CD4-positive, alpha-beta T cell treated with Interleukin-17A for 1 hour (primary cell): ENCODE measurements at places on chromosomes 4 and X.

DNA sequence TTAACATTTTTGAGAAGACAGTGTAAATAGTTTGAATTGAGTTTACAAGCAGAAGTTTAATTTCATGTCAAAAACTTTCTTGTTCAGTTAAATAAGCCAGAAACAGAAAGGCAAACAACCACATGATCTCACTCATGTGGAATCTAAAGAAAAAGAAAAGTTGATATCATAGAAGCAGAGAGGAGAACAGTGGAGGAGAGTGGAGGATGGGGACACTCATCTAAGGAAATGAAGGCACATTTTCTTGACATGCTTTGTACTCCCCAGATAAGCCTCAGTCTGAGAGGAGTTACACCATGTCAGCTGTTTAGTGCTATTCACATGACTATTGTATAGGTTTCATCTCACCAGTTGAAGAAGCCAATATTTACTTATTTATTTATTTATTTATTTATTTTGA is 13.5 kb downstream of the SNCA start:
- DNase-seq, result no peak

- no peak for DNase-seq
These were observed 1681.9 kb upstream of the ADGRL3 start for GRCh38 chr4:59518005-59518823.

- no peak for DNase-seq
These were observed 833.6 kb downstream of the CCSER1 start for GRCh38 chr4:90960840-90961239.

- no peak for DNase-seq
These were observed 79.9 kb downstream of the AMOT start for GRCh38 chrX:112760697-112761096.

DNA sequence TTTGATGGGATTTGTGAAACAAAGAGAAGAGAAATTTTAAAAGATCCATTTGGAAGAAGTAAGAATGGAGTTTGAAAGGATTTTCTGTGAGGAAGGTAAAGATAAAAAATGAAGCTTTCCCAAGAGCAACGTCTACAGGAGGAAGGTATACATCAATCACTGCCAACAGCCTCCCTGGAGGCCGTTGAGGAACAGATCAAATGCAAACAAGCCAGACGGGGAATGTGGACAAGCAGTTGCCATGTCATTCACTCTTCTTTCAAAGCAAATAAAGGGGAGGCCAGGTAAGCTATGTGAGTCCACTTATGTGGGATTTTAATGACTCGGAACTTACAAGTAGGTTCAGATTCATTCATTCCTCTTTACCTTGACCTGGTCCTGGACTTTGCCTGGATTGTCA is 1020.5 kb upstream of the AGA start:
- no peak for DNase-seq

GRCh38 chr4:181618896-181619295 is 624.3 kb upstream of the TENM3 start:
- no peak for DNase-seq

- no peak for DNase-seq
These were observed 445.5 kb upstream of the NDST3 start for GRCh38 chr4:117588771-117589170.

- no peak for DNase-seq
These were observed 114.6 kb downstream of the RBM47 start for GRCh38 chr4:40515037-40515397.

GRCh38 chrX:3006495-3006894 is at the start of gene ARSH:
TSS of gene ARSH (plus strand) at chrX:3006546. CDS start at chrX:3006613, 67 bp downstream.
- DNase-seq, result no peak

- no peak for DNase-seq
These were observed 127.5 kb upstream of the TLR3 start for GRCh38 chr4:185941461-185941860.

DNA sequence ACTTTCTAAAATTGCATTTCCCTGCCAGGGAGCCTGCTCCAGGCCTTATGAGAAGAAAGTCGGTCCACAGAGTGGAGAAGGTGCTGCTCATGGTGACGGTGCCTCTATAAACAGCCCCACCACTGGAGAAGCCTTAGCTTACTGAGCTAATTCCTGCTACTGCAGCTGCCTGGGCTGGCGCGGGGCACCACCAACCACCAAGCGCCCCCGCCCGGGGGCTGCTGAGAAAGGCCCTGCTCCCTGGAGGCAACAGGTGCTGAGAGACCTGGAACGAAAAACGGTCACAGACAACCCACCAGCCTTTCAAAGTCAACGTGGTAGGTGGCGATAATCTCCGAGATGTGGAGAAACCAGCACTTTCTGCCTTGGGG is 2.9 kb downstream of the HCFC1 start:
- no peak for DNase-seq

- DNase-seq, result no peak
These were observed 55.6 kb downstream of the NKX6-1 start for GRCh38 chr4:84443523-84443922.

- DNase-seq, result peak; percentile 55
These were observed 83.4 kb downstream of the MSN start for GRCh38 chrX:65750674-65751469.

- DNase-seq, result no peak
These were observed 17.0 kb downstream of the GPAT3 start for GRCh38 chr4:83552924-83553323.

GRCh38 chr4:189200353-189200752 is 740.3 kb upstream of the FRG1 start:
- no peak for DNase-seq

- DNase-seq, result no peak
These were observed 65.6 kb upstream of the BMP2K start for GRCh38 chr4:78710536-78710935.

DNA sequence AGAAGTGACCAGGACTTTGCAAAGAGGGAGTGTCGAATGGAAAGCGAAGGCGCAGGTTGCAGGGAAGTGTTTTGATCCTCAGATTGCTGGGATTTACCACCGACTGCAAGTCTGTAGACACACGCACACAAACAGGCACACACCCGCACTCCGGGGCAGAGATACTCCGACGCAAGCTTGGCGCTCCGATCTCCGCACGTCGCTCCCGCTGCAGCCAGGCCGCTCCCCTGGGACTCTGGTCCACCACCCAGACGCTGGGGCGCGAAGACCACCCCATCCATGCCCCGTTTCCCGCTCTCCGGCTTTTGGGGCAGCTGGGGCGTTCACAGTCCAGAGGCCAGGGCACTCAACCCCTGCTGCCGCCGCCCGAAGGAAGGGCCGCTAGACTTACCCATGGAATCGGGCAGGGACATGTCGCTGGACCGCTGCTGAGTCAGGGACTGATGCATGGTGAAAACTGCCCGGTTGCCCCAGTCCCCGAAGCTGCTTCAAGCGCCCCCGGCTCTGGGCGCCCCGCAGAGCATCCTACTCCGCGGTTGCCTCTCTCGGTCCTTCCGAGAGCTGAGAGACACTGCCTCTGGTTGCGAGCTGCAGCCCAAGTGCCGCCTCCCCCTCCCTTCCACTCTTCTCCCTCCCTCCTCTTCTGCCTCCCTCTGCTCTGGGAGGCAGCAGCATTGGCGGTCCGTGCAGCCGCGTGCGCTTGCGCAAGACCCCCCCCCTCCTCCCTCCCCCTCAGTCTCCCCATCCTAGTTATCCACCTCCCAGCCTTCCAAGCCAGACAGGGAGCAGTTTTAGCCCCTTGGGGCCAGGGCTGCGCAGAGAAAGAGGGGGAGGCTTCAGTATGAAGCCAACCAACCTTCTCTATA is at the start of gene TMEM255A:
Gene TMEM255A, minus strand, starts transcription at position 601 of the 866 bp plus-strand sequence. Its CDS starts 152 bp downstream, at position 449.
- peak; percentile 14 for DNase-seq

DNA sequence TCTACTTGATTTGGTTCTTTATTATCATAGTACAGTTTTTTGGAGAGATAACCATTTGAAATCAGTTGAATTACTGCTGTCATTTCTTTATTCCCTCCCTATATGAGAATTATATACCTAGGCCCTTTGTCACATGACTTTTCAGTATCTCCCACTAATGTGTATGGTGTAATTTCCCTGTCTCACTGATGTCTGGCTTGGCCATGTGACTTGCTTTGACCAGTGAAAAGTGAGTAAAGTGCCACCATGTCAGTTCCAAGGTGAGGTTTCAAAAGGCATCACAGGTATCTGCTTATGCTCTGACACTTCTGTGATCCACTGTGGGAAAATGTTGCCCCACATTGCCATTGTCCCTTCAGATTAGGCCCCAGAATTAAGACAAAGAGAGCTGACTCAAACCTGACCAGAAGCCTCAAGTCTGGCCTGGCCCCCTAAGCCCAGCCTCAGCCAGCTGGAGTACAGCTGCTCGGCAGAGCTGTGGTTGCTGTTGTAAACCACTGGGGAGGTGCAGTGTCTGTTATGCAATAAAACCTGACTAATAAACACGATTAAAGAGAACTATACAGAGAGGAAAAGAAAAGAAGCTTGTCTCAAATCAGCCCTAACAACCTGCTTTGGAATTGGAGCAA is 27.5 kb downstream of the SETD7 start:
- DNase-seq, result peak; percentile 21

- DNase-seq, result peak; percentile 63
These were observed 27.2 kb upstream of the SEC24B start for GRCh38 chr4:109406337-109406931.

GRCh38 chr4:40350627-40351227 is 15.6 kb downstream of the CHRNA9 start:
- DNase-seq, result no peak

DNA sequence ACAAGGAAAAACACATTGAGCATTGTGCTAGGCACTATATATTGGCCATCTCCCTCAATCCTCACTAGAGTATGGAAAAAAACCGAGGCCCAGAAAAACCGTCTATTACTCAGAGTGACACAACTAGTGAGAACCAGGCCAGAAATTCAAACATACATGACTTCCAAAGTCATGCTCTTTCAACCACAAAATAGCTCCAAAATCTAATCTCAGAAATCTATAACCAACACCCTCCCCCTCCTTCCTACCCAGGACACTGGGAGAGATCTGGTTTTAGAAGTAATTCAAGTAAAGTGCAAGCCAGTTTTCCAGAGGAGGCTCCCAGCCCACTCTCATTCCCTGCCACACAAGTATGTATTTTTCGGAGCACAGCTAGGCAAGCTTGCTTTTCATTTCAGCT is 7.6 kb downstream of the HS3ST1 start:
- no peak for DNase-seq

GRCh38 chrX:53286171-53286570 is 4.8 kb upstream of the IQSEC2 start:
- DNase-seq, result no peak

DNA sequence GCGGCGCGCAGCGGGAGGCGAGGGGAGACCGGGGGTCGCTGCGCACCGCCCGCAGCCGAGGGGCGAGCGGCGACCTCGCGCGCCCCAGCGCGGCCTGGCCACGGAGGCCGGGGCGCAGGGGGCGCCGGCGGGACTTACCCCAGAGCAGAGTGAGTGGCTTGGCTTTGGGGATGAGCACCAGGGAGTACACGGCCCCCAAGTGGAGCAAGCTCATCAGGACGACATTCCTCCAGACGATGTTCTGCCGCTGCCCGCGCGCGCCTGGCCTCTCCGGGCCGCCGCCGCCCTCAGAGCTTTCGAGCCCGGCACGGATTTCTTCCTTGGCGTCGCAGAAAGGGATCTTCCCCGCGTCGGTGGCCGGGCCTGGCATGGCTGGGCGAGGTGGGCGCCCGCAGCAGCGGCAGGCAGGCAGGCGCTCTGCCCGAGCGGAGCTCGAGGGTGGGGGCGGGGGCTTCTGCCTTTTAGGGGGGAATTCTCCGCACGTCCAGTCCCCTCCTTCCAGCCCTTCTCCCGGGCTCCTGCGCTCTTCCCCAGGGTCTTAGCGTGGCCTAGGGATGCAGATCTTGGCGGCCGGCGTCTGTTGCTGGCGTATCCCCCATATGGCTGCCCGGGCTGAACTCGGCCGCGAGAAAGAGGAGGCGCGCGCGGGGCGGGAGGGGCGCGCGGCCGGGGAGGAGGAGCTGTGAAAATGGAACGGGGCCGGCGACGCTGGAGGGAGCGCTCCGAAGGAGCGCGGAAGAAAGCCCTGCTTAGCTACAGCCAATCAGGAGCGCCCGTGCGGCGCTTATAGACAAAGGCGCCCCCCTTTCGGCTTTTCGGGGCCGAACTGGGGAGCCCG is at the start of gene SCD5:
Gene SCD5, minus strand, starts transcription at position 629 of the 838 bp plus-strand sequence. Its CDS starts 259 bp downstream, at position 370.
- DNase-seq, result peak; percentile 80

DNA sequence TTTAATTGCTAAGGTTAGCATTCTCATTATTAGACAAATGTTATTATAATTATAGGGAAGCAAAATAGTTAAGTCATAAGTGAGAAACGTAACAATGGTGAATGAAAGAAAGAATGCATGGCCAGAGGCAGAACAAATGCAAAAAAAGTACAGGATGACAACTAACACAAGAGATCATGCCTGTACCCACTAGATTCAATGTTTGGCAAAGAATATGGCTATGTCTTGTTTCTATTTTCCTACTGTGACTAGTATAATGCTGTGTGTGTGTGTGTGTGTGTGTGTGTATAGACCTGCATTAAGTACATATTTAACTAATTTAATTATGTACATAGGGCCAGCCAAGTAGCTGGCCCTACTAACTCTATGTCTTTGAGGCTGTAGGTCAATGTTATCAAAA is 12.9 kb upstream of the BMP2K start:
- no peak for DNase-seq
